Effector CD4-positive, alpha-beta T cell (primary cell): ENCODE measurements at places on chromosomes 2 and 18.

- DNase-seq, result no peak
Measured at GRCh38 chr2:10787176-10787968, 25.2 kb downstream of the PDIA6 start.

GRCh38 chr18:8847900-8848299 lies 142.5 kb downstream of the MTCL1 start:
- DNase-seq, result no peak

DNA sequence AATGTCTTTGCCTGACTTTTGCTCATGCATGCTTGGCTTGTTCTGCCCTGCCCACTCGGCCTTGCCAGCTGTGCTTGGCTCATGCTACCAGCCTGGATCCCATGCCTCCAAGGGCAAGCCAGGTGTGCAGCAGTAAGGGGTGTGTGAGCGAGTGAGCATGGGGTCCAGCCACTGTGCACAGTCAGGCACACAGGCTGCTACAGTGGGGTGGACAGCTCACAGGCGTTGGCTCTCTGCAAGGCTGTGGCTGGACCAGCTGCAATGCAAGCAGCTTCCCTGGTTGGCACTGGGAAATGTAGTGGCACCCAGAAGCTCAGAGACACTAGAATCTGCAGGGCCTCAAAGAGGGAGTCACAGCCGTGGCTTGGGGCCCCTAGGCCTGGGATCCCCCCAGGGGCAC lies 529.7 kb downstream of the DSC3 start:
- DNase-seq, result no peak

GRCh38 chr2:239896075-239896474 lies 129.1 kb downstream of the NDUFA10 start:
- DNase-seq, result no peak

GRCh38 chr2:51344886-51345285 lies 313.0 kb upstream of the NRXN1 start:
- no peak for DNase-seq

- no peak for DNase-seq
Measured at GRCh38 chr2:73855526-73855925, 26.8 kb downstream of the STAMBP start.

GRCh38 chr18:13254971-13255927 lies 36.7 kb downstream of the LDLRAD4 start:
- DNase-seq, result no peak

GRCh38 chr2:203654826-203655225 lies 51.6 kb upstream of the CD28 start:
- DNase-seq, result no peak

GRCh38 chr18:3679241-3679640 lies 229.3 kb downstream of the TGIF1 start:
- no peak for DNase-seq

DNA sequence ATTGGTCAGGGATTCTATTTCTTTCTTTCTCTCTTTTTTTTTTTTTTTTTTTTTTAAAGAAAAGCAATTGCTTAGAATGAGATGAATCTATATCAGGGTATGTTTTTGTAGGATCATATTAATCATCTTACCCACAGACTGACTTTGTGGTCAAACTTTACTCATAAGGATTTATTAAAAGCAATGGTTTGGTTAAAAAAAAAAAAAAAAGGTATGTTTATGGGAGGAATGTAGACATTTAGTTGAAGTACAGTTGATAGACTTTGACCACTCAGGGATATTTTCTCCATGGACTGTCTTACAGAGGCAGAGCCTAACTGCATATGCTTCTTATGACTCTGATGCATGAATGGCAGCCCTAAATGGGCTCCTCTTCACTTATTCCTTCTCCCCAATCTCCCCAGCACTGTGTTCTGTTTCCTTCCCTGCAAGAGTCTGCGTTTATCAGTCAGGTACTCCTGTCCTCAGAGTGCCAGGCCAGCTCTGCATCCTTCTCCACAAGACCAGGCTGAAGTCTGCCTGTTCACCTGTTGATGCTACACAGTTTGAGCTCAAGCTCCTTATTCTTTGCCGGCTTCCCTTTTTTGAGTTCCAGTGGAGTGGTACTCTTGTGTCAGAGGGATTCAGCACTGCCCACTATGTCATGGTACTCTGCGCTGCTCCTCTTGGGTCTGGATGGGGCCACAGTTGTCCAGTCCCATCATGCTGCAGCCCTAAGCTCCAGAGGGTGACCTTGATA lies 24.3 kb downstream of the CRIM1 start:
- DNase-seq, result no peak

- no peak for DNase-seq
Measured at GRCh38 chr2:45380131-45380836, 230.8 kb downstream of the SRBD1 start.

DNA sequence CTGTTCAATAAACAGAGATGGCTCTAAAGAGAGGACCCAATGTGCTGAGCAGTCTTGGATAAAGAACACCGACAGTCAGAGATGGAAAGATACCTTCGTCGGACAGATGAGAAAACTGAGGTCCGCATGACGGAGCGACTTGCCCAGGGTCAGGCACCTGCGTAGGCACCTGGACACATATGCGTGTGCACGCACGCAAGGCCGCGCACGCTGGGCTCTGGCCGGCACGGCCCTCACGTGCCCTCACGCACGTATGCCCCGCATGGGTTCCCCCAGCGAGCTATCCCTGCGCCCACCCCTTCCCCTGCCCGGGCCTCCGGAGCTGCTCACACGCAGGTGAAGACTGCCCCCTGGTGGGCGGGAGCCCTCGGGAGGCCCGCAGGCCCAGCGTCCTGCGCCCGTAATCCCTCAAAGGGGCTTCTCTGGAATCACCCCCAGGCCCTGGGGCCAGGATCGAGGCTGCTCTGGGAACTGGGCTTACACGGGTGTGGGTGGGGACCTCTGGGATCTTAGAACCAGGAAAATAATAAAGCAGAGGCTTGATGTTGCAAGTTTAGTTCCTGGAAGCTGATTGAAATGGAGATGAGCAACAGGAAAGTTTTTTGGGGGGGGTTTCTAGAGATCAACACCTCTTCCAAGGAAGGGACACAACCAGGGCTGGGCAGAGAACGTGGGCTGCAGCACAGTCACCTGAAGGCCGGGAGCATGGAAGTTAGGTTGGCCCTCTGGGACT lies 246.3 kb downstream of the TNS1 start:
- peak; percentile 50 for DNase-seq

GRCh38 chr2:28583899-28584553 lies 88.2 kb downstream of the PLB1 start:
- DNase-seq, result no peak

DNA sequence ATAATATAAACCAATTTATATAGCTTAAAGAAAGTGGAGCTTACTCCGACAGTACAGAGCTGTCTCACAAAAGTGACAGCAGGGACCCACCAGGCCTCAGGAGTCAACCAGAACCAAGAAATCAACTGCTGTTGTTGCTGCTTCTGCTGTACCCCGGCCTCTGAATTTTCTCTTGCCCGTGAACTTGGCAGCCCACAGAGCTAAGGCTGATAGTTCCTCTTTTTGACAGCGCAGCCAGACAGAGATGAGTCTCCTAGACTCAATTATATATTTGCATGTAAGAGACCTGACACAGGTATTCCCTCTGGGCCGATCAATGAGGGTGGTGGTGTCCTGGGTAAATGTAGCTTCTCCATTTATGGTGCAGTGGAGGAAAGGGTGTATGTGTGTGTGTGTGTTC lies 109.4 kb downstream of the KCTD1 start:
- DNase-seq, result no peak

GRCh38 chr18:59301929-59302328 lies 16.5 kb downstream of the CPLX4 start:
- no peak for DNase-seq

DNA sequence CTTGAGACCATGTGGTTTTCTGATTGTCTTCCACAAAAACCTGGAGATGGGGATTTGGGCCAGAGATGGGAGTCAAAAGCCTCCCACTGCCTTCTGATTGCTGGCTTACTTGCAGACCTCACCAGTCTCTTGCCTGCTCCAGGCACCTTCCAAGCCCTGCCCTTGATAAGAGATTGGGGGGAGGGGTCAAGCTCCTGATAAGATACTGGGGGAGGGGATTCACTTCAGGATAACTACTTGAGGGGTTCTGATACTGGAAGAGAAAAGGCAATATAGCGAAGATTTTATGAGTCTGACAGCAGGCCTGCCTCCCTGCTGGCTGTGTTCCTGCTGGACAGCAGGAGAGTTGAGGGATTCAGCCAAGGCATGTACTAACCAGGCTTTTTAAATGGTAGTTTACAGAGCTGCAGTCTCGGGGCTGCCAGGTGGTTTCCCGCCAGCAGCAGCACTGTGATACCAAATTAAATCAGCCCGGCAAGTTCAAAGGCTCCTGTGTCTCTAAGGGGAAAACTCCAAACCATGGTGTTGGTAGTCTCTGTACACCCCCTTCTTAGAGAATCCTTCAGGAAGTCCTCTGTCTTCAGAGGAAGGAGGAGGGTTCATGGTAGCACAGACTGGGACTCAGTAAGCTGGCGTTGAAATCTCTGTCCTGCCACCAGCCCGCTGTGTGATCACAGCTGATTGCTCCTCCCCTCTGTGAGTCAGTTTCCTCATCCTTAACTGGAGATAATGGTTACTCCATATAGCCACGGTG lies 58.3 kb downstream of the FBXO36 start:
- no peak for DNase-seq

DNA sequence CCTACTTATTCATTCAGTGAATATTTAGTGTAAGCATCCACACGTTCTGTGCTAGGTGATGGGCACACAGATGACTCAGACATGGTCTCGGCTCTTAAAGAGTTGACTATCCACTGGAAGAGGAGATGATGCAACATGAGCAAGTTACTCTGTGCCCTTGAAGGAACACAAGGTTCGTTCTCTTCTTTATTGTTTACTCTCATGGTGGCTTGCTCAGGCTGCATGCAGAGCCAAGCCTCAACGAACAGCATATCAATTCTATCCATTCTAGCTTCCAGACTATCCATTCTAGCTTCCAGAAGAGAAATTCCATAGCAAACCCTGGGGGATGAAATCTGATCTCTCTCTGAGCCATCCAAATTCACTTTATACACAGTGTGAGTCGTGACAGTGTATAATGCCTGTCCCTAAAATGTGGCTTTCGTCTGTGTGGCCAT lies 68.1 kb upstream of the CTAGE1 start:
- DNase-seq, result no peak

DNA sequence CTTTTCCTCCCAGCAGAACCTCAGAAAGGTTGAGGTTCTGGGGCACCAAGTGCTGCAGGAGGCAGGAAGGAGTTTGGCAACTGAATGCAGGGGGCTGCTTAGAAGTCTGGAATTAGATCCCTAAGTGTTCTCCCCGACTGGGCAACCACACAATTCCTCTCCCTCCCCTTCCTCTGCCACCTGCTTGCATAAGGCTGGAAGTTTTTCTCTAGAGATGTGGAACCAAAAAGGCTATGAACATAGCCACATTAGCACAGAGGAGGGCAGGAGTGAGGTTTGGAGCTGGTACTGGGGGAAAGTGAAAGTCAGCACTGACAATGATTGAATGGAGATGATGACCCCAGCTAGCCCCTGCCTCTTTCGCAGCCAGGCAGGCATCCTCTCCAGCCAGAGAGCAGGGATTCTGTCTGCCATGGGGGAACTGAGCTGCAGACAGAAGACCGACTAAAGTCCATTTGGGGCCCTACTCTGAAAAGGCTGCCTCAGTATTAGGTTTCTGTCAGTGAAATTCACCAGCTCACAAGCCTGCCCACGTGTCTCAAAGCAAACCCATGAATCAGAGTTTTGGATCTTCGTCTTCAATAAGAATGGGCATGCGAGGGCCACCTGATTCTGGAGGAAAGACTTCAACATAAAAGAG lies 87.9 kb upstream of the ITGA6 start:
- no peak for DNase-seq

- DNase-seq, result no peak
Measured at GRCh38 chr2:120769076-120769786, 33.6 kb downstream of the GLI2 start.

DNA sequence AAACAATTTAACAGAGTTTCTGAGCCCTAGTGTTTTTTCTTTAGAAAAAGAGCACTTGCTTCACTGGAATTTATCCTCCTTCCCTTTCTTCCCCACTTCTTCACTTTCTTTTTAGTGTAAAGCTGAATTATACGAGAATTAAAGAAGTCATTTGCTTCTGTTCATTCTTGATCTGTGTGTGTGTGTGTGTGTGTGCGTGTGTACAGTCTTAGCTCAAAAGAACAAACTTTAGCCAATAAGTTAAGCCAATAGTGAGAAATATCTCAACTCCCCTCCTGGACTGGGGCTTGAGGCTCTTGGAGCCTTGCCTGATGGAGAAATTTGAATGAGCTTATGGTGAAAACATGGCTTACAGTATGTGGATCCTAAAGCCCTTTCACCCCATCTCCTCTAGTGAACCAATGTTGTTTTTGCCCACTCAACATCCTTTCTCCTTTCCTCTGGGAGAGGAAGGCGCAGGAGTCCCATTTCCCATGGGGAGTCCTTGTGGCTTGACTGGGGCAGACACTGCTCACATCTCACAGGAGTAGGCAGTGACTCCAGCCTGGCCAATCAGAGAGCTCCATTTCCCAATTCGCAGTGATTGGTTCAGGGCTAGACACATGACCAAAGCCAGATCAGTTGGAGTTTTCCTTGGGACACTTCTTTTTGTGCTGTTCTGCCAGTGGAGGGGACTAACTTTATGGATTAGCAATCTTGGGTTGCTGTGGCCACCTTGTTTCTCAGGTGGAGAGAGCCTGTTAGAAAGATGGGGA lies 16.3 kb upstream of the MYO3B start:
- no peak for DNase-seq

DNA sequence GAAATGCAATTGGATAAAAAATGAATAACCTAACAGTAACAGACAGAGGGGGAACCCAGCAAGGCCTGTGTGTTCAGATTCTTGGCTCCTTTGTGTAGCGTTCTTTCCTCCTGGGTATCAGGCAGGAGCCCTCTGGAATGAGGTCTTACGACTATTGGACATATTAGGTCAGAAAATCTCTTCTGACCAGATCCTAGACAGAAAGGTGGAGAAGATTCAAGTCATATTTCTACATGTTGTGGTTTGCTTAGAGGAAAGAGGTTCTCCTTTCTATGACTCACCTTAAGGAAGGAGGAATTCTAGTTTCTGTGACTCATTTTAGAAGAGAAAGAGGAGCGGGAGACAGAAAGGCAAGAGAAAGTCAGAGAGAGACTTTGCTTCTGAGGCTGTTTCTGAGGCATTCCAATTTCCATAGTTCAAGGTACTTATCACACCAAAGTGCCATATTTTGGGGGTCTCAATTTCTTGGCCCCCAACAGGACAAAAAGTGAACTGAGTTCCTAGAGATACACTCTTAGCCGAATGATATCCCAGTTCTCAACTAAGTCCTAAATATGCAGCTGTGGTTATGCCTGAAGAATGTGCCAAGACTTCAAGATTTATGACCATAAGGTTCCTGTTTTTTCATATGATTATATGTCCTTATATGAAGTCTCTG lies 618.6 kb downstream of the ZEB2 start:
- no peak for DNase-seq

GRCh38 chr18:28041366-28041765 lies 135.6 kb downstream of the CDH2 start:
- no peak for DNase-seq
